ENCODE measurements at places on chromosomes 7 and 10.

DNA sequence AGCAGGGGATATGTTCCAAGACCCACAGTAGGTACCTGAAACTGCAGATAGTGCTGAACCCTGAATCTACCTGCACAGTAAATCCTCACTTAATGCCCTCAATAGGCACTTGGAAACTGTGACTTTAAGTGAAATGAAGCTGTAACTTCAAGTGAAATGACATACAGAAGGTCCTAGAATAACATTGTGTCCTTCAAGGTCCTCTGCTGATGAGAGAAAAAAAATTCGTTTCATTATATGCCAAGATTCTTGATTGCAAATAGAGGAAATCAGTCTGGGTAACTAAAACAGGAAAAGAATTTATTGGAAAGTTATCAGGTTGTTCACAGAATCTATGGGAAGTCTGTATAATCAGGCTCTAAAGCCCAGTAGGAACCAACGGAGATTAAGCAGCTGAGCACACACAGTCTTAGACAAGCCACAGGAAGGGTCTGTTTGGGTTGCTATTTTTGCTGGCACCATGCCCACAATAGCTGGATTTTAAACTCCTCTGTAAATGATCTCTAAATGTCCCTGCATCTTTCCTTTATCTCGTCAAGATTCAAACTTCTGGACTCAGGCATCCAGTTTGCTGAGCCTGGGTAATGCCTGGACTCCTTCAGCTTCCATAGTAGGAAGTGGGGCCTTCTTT is 57.5 kb downstream of the EXOC4 start:
- DNase-seq = no peak

GRCh38 chr7:82049891-82050533 is 280.2 kb upstream of the HGF start:
- DNase-seq = no peak

GRCh38 chr7:148238761-148239325 is 351.7 kb upstream of the C7orf33 start:
- DNase-seq = no peak

DNA sequence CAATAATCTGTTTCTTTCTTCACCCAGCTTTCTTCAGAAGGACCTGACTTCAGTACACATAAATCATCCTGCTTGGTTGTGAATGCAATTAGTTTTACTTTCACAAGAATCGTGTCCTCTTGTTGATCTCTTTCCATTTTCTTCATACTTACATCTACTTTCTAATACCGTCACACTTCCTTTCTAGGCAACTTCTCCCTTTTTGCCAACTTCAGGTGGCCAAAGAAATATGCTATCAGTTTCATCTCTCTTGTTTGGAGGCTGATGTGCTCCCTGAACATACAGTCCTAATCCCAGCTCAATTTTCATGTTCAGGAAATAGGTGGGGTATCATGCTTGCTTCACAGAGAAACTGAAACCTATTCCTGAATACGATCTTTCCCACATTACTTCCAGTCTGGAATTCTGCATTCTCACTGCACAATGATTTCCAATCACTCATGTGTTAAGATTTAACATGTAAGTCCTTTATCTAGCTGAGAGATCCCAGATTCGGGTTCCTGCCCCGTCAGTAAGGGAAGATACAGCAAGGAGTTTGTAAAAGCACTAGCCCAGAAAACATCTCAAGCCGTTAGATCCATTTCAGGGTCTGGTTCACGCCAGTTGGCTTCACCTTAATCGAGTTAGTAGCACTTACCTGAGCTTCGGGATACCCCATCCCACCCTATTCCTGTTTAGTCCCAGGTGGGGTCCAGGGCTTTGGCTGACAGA is 994 bp downstream of the SLC25A28 start:
- DNase-seq = no peak

GRCh38 chr7:159031135-159031701 is 113.4 kb downstream of the VIPR2 start:
- peak; percentile 10 for DNase-seq

- DNase-seq = no peak
Observed at GRCh38 chr7:84274029-84274638, 79.5 kb upstream of the SEMA3A start.

DNA sequence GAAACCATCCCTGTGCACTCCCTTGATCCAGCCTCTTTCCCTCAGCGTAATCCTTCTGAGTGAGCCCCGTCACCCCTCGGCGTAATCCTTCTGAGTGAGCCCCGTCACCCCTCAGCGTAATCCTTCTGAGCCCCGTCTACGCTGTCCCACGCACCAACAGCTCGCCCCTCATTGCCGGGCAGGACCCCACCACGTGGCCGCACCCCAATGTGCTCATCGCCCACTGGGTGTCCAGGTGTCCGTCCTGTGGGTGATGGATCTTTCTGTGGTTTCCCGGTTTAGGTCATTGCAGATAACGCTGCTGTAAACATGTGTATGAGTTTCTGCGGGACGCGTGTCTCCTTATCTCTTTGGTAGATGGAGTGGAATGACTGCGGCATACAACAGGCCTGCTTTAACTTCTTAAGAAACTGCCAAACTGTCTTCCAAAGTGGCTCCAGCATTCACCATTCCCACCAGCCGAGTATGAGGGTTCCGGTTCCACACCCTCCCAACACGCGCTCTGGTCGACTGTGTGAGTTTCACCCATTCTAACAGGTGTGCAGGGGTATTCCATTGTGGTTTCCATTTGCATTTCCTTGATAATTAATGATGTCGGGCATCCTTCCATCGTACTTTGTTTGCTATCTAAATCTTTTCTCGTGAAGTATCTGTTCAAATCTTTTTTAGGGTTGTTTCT is 42.1 kb upstream of the NKX6-2 start:
- no peak for DNase-seq

- DNase-seq = no peak
Observed at GRCh38 chr7:497946-498655, 21.5 kb downstream of the PDGFA start.

DNA sequence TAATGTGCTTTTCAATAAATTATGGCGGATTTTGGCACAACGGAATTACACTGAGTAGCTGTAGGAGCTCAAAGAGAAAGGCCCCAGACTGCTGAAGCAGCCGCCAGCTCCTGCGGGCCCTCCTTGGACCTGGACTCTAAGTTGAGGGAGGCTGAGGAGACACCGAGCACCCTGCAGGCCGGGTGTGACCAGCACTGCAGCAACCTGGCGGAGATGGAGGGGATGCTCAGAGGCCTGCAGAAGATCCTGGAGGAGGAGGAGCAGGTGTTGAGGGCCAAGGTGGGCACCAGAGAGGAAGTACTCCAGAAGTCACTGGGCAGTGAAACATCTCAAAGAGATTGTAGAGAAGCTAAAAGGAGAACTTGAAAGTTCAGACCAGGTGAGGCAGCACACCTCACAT is 33.0 kb upstream of the POM121L12 start:
- DNase-seq = no peak

DNA sequence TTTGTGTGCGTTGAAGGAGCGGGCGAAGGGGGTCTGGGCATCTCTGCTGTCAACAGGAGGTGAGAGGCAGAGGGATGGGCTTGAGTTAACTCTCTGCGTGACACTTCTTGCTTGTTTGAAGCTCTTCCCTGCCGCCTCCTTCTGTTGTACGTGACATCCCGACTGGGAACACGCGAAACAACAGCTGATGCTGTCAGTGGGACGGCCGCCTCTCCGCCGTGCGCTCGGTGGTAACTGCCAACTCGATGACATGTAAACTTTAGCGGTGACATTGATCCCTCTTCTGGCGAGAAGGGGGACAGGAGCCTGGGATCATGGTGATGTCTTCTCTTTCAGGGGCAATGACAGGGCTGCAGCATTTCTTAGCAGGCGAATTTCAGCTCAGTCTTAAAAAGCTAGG is 394.5 kb downstream of the TYW1 start:
- no peak for DNase-seq

DNA sequence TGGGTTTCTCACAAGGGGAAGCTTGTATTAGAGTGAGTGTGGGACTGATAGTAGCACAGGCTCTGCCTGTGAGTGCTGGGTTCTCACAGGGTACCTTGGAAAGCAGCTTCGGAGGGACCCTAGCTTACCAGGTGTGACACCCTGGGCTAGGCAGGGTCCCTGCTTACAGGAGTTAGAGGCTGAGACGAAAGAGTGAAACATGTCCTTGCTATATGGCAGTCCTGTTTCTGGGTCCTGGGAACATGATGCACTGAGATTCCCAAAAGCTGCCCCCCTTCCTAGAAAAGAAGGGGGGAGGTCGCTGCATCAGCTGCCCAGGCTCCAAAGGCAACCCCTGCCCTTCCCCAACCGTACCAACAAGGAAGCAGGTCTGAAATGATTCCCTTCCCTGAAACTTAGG is 6.3 kb upstream of the ARHGAP22 start:
- DNase-seq = no peak

DNA sequence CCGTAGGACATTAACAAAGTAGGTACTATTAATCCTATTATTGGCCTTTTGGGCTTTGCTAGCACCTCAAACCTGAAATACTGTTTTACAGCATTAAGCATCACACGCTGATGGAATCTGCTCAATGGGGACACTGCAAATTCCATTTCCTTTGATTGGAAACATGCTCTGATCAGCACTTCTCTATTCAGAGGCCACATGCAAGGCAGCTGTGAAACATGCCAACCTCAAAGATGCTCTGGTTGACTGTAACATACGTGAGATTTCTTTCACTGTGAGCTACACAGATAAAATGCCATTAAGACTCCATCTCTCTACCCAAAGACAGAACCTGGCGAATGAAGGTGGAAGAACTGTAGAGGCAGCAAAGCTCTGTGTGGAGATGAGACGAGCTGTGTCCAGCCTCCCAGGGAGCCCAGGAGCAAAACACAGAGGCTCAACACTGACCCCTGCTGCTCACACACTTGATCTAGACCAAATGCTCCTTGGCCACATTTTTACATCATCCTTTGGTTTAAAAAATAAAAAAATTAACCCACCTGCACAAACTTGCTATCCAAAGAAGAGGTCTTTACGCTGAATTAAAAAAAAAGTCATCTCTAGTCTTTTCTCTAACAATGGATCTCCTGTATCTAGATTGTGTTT is 8.0 kb downstream of the RSU1 start:
- peak; percentile 79 for DNase-seq

DNA sequence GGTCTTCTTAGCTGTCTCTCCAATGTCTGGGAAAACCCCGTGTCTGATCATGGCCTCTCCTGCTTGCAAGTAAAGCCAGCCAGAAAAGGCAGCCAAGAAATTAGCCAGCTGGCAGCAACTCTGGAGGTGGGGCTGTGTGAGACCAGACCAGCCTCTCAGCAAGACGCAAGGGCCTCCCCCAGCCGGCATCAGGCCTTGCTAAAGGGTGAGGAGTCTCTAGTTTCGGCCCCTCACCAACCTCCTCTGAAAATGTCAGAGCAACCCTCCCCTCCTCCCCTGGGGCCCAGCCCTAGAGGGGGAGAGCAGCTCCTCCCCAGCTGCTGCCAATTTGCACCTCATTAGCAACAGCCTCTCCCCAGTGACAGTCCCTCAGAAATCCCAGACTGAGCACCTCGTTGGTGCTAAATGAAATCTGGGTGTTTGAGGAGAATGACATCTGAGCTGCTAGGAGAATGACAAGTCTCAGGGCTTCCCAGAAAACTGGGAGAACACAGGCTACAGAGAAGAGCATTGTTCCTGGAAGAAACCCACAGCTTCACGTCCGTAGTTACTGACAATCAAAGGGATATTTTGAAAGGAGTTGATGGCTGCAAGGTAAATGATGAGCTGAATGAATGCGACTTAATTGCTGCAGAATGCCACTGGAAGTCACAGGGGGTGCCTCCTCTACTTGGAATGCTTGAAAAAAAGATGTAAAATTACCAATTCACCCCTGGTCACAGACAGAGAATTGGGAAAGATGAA is 25.9 kb downstream of the DGKI start:
- DNase-seq = no peak

DNA sequence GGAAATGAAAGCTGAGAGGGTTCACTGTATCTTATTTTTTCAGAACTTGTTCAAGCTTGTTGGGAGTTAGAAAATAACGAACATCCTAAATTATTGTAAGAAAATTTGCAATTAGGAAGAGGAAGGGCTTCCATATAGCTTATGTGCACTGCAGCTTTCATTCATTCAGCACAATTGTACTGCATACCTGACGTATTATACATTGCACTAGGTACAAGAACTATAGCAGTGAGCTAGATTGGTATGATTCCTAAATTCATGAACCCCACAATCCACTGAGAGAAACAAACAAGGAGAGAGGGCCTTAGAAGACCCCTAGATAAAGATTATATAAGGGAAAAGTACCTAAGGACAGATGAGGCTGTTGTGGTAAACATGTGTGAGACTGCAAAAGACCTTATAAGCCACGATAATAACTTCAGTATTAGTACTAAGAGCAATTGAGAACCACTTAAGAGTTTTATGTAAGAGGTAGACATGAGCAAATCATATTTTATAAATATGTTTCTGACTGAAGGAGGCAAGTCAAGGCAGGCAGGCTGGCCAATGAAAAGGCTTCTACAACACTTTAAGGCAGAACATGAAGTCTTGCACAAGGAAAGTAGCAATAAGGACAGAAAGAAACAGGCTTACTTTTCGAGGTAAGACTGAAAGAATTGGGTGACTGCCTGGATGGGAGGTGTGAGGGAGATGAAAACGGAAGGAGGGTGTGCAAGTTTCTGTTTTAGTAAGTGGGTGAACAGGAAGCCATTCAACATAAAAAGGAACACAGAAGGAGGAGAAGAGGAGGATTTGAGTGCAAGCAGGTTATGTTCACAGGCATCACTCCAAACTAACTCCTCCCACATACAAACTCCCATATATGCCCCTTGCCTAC is 77.9 kb upstream of the LRRN3 start:
- DNase-seq = no peak

GRCh38 chr10:30818854-30819253 is 189.3 kb upstream of the LYZL2 start:
- DNase-seq = no peak

GRCh38 chr10:21172542-21172929 is 275.4 kb upstream of the NEBL start:
- no peak for DNase-seq

- no peak for DNase-seq
Observed at GRCh38 chr10:14040787-14041631, 289.7 kb downstream of the FRMD4A start.

GRCh38 chr10:128062881-128063563 is 63.2 kb downstream of the MKI67 start:
- peak; percentile 59 for DNase-seq

- DNase-seq = no peak
Observed at GRCh38 chr10:70564901-70565351, 37.6 kb downstream of the PRF1 start.

DNA sequence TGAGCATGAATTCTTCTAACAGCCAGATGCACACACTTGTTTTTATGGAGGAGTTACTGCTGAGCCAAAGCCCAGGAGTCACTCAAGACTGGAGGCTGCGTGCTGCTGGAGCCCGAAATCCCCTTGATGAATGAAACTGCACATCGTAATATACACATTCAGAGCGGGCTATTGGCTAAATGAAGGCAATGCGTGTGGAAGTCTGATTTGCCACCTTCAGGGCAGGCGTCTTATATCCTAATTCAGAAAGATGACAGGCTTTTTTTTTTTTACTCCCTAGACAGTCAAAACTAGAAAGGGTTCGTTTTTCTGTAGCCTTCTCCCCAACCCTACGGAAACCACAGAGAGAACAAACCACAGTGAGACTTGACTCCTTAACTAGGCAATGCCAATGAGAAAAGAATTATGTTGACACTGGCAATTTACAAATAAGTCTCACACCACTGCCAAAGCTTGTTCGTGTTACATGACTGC is 227.2 kb upstream of the KLF14 start:
- DNase-seq = peak; percentile 81

GRCh38 chr7:14303536-14303935 is 314.1 kb upstream of the ETV1 start:
- DNase-seq = no peak

- no peak for DNase-seq
Observed at GRCh38 chr7:47475880-47476227, 106.1 kb downstream of the TNS3 start.
